Stimulated activated CD4-positive, alpha-beta T cell treated with anti-CD3 and anti-CD28 coated beads, Interleukin-2, amount 100 ng/mL, for 4 hours (primary cell): ENCODE measurements at places on chromosomes 13 and 19.

GRCh38 chr13:31638577-31638976 is 100.7 kb upstream of the RXFP2 start:
- DNase-seq: no peak

DNA sequence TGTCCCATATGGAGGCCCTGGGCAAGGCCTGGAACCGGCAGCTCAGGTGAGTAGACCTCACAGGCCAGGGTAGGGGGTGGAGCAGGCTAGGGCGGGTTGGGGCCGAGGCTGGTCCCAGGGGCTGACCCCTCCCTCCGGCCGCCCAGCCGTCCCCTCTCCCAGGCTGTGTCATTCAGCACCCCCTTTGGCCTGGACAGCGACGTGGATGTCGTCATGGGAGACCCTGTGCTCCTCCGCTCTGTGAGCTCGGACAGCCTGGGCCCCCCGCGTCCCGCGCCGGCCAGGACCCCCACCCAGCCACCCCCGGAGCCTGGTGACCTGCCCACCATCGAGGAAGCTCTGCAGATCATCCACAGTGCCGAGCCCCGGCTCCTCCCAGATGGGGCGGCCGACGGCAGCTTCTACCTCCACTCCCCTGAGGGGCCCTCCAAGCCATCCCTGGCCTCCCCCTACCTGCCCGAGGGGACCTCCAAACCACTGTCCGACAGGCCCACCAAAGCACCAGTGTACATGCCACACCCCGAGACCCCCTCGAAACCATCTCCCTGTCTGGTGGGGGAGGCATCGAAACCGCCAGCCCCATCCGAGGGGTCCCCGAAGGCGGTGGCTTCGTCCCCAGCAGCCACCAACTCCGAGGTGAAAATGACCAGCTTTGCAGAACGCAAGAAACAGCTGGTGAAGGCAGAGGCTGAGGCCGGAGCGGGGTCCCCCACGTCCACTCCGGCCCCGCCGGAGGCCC is 16.0 kb downstream of the CAMSAP3 start:
- DNase-seq: no peak

GRCh38 chr19:2087621-2088100 is 8.5 kb downstream of the MOB3A start:
- DNase-seq: no peak

- DNase-seq: no peak
These were observed 228.5 kb upstream of the ARGLU1 start for GRCh38 chr13:106796280-106797047.

GRCh38 chr13:55999709-56000108 is 1141.0 kb upstream of the PRR20A start:
- DNase-seq: no peak

DNA sequence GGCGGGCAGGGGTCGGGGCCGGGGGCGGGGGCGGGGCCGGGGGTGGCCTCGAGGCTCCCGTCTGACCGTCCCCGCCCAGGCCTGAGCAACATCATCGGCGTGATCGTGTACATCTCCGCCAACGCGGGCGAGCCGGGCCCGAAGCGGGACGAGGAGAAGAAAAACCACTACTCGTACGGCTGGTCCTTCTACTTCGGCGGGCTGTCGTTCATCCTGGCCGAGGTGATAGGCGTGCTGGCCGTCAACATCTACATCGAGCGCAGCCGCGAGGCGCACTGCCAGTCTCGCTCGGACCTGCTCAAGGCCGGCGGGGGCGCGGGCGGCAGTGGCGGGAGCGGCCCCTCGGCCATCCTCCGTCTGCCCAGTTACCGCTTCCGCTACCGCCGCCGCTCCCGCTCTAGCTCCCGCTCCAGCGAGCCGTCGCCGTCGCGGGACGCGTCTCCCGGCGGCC is 9.4 kb upstream of the CACNG6 start:
- no peak for DNase-seq

- no peak for DNase-seq
These were observed 142.3 kb downstream of the STOML3 start for GRCh38 chr13:38848360-38848759.

DNA sequence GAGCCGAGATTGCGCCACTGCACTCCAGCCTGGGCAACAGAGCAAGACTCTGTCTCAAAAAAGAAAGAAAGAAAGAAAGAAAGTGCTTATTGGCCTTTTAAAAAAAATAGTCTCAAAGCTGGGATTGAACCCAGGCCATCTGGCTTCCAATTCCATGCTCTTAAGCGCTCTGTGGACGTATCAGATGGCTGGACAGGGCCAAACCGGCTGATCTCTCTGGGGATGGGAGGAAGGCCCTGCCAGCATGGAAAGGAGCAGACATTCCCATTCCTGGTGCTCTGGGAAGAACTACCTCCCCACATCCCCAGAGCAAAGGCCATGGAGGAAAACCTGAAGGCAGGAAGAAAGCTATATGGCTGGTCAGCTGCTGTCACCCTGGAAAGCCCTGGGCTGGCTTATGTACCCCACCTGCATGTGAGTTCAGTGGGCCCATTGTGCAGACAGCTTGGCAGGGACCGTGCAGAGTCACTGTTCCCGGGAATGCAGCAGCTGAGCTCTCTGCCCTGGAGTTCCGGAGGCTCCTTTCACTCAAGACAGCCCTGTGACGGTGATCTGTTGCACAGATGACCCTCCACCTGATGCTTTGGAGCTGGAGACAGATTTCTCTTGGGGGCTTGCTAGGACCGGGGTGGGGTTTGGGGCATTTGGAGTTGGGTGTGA is 84.3 kb downstream of the SIPA1L3 start:
- DNase-seq: no peak

GRCh38 chr13:33676045-33676989 is 141.6 kb upstream of the RFC3 start:
- peak; percentile 8 for DNase-seq

- no peak for DNase-seq
These were observed 27.5 kb downstream of the VRK3 start for GRCh38 chr19:49997709-49998108.

DNA sequence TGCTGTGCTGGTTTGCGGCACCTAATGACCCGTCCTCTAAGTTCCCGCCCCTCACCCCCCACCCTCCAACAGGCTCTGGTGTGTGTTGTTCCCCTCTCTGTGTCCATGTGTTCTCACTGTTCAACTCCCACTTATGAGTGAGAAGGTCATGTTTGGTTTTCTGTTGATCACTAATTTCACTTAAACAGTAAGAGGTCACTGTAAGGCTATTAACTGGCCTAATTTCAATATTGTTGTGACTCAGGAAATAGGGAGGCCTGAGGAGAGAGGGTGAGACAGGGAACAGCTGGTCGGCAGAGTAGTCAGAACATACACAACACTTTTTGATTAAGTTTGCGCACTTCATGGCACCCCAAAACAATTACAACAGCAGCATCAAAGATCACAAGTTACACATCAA is 15.6 kb downstream of the TUBGCP3 start:
- no peak for DNase-seq

DNA sequence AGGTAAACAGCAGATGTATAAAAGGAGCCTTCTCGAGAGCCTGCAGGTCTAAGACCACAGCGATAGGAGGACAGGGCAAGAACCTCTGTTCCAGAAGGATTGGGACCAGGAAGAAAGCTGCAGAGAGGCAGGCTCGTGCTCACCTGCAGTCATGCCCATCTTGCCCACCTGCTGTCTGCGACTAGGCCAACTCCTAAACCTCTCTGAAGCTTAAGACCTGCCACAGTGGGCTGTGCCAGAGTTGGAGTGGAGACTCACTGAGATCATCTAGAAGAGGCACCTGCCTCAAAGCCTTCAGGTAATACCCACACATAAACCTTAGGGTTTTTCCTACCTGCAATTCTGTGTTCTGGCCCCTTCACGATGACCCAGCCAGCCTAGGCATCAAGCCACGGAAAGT is 68.7 kb downstream of the IRS2 start:
- no peak for DNase-seq

DNA sequence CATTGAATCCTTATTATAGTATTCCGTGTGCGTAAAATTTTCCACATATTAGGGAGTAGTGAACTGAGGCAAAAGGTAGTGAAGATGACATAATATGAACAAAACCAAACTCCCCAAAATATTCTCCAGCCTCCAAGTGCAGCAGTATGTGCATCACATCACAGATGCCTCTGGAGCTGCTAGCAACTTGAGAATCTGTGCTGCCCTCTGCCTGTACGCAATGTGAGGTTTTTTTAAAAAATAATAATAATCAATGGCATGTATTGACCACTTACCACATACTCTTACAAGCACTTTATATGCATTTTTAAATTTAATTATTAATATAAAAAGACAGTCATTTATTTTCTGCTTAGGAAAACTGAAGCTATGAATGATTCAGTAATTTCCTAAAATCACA is 583.0 kb upstream of the SPRY2 start:
- DNase-seq: no peak

DNA sequence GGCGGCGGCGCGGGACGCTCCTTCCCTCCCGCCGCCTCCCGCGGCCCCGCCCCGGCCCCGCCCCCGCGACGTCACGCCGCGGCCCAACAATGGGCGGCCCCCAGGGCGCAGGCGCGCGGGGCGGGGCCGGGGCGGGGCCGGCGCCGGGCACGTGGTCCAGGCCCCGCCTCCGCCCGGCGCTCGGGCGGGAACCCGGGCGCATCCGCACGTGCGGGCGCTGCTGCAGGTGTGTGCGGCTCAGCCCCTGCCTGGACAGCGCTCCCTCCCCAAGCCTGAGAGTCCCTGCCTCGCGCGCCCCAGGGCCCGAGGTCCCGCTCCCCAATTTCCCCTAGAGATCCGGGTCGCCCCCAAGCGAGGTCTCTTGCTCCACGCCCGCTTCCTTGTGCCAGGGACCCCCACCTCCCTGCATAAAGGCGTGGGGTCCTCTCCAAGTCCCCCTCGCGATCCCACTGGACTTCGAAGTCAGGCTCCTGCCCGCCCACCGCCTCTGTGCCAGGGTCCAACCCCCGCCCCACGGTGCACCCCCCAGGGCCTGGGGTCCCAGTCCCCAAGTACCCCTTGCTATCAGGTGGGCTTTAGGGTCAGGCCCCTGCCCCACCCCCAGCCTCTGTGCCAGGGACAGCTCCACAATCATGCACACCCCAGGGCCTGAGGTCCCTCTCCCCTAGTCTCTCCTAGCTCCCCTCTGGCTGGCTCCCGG is at the start of gene MEX3D:
TSS of gene MEX3D (minus strand) at position 6 of the 700 bp plus-strand sequence. CDS start 267 bp downstream, outside the sequence.
- peak; percentile 78 for DNase-seq

GRCh38 chr19:49335071-49335783 is at the start of gene CD37:
TSS of gene CD37 (plus strand) at chr19:49335406. CDS start at chr19:49335541, 135 bp downstream.
- DNase-seq: peak; percentile 37

DNA sequence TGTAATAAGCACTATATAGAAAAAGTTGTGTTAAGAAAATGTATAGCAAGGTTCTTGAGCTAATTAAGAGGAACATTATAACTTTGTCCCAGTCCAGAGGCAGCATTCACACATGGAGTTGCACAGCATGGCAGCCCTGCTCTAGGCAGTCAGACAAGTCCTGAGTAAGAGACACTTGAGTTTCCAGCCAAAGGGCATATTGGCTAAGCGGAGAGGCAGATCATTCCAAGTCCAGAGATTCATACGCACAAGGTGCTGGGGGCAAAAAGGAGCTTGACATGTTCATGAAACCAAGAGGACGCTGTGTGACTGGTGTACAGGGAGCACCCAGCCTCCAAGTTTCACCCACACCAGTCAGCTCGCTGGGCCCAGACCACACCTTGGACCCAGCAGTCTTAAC is 232.6 kb upstream of the IPO5 start:
- DNase-seq: no peak

- DNase-seq: no peak
These were observed 454 bp downstream of the TIMM44 start for GRCh38 chr19:7942981-7943443.

DNA sequence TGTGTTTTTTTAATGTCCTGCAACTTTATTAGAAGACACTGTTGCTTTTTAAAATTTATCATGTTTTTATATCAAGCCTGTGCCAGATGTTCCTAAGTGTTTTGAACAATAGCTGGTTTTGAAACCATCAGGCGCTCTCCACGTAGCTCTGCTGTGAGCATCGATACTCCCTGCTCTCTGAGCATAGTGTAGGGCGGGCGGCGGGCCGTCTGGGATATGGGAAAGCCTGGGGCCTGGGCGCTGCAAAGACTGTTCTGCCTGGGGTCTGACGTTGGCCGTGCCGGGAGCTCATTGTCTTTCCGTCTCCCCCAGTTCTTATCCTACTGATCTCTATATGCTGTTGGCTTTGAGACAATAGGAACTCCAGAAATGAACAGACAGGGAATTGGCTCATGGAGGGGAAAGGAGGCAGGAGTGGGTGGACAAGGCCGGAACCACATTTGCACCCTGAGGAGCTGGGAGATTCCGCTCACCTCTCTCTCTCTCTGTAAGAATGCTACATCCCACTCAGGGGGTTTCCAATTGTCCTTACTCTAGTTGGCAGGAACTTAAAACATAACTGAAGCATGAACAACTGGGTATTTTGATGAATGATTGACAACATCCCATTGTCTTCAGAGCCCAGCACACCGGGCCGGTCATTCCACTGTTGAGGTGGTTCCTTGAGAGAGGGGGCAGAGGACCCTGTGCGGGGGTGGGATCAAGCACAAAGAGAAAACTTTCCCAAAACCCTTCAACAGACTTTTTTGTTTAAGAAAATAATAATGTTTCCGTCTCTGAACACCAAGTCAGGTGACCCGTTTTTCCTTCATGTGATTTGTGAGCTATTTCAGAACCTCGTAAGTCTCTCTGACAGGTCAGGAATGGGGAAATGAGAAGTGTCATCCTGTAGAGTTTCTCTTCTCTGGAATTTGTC is 64.7 kb downstream of the COL4A2 start:
- DNase-seq: no peak
